ENCODE measurements at places on chromosomes 4 and X.

DNA sequence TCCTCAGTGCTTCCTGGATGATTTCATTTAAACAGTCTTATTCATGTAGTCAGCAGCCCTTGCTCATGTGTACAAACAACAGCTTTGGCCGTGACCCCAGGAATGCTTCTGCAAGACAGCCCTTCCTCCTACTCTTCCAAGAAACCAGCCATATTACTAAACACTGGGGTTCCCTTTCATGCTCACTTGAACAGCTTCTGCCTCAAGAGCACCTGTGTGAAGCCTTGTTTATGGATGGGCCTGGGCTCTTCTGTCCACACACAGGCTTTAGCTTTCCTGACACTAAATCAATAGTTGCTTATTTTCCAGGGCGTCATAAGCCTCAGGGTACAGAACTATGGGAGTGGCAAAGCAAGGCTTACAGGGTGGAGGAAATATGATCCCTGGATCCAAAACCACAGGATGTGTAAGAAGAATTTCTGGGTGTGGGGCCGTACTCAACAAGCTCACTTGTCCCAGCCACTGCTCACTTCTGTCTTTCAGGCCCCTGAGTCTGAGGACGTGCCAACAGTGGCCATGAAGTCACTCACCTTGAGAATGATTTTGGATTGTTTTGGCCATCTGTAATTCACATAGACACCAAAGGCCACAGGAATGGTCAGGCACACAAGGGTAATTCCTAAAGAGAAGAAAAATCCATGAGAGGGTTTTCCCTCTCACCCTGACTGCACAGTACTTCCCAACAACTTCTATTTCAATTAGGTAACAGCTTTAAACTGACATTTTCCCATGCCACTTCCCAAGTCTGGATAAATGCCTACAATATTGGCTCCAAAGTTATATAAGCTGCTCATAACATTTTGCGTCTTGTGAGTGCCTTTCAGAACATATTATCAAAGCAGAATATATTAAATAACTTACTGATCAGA, 17.7 kb downstream of the SLC10A6 start:
- DNase-seq = no peak

DNA sequence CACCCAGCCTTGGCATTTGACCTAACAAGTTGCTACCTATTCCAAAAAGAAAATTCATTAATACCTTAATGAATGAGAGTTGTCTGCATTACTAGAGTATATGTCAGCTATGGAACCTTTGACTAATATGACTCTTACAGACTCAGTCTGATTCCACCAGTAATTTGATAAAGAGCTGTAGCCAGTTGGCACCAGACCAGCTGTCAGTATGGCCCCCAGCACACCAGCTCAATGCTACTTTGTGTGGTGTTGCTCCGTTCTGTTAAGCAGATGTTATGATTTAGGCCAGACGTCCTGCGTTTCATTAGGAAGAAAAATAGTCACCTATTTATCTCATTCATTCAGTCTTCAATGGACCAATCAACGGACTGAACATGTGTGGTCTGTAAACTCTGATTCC, 215.5 kb downstream of the TLL1 start:
- DNase-seq = no peak

- no peak for DNase-seq
These were observed 336.8 kb downstream of the BCOR start for GRCh38 chrX:39760930-39761329.

- no peak for DNase-seq
These were observed 168.8 kb downstream of the RCHY1 start for GRCh38 chr4:75345423-75345822.

GRCh38 chr4:20847124-20847747, 147.0 kb downstream of the PACRGL start:
- no peak for DNase-seq

DNA sequence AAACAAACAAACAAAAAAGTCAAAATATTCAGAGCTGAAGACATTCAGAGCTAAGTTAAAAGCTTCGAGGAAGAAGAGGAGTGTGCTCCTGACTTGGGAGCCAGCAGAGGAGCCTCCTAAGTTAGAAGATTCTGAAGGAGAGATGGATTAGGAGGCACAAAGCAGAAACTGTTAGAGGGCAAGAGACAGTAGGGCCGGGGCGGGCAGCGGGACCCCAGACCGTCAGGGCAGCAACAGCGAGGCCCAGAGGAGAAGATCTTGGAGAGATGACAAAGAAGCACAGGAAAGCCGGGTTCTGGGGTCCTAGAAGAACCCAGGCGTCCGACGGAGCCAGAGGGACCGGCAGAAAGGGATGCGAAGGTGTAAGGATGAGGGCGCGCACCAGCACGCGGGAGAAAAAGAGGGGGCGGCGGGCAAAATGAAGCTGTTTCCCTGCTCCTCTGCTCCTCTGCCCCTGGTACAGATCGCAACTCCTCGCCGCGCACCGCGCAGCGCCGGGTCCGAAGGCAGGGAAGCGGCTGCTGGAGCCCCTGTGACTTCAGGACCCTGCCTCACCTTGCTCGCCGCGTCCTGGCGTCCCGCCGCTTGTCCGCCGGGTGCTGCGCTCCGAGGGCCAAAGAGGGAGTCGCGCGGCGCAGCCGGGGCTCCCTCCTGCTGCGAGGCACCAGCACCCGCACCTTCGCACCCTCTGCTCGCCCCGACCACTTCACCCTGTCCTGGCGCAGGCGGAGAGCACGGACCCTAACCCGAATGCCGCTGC, 477 bp downstream of the KLHL13 start:
- DNase-seq = no peak
